Adrenal gland (tissue), 19 donors: ENCODE measurements at places on chromosomes 2 and 18.

- no peak overlapping the region for H3K27ac ChIP-seq
- no peak overlapping the region for H3K4me3 ChIP-seq
- H3K4me1 ChIP-seq = no peaks in the 10 kb centered on the region
- no peaks in the 10 kb centered on the region for H3K27me3 ChIP-seq
- DNase-seq = peak; percentile 41
These were observed 3.1 kb upstream of the SEH1L start for GRCh38 chr18:12944709-12945108.

DNA sequence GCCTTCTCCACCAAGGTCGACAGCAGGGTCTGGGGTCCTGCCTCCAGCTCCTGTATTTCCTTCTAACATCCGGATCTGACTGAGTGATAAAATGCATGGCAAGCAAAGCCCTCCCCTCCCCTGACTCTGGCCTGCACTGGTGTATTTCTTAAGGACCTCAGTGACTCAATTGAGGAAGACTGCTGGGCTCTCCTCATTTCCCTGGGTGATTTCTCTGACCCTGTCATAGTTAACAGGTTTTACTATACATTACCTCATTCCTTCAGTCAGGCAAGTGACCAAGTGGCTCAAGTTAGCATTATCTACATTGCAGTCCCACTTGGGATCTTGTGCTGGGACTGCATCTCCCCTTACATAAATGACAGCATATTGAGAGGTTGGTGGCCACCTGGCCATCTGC is 38.8 kb upstream of the CCBE1 start:
- H3K27me3 ChIP-seq = no peaks in the 10 kb centered on the region
- no peaks in the 10 kb centered on the region for H3K4me1 ChIP-seq
- no peak overlapping the region for H3K4me3 ChIP-seq

- no peak overlapping the region for H3K4me3 ChIP-seq
- H3K36me3 ChIP-seq = no peaks in the 10 kb centered on the region
- peaks cover 15% of the 10 kb centered on the region for H3K4me1 ChIP-seq
- no peak for DNase-seq
These were observed 6.1 kb upstream of the SLC35F5 start for GRCh38 chr2:113762377-113763118.

GRCh38 chr2:207121784-207122183 is 44.0 kb downstream of the KLF7 start:
- DNase-seq = peak; percentile 68
- no peak overlapping the region for H3K4me3 ChIP-seq
- H3K36me3 ChIP-seq = peaks cover 15% of the 10 kb centered on the region
- H3K27ac ChIP-seq = peak overlapping the region; percentile 50

DNA sequence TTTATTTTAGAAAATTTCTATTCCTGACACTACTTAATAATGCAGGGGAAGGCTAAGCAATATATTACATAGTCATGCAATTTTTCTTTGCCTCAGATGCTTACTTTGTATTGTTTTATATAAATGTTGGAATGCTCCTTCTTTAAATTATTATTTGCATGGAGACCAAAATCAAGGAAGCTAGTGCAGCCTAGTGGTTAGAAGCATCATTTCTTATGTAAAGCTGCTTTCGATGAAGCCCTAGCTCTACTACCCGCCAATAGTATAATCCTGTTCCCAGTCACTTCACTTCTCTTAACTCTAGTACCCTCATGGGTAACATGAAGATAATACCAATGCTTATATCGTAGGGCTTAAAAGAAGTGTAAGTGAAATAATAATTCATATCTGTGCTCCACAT is 198.9 kb downstream of the LRATD1 start:
- no peaks in the 10 kb centered on the region for H3K36me3 ChIP-seq
- no peak for DNase-seq
- no peaks in the 10 kb centered on the region for H3K4me1 ChIP-seq
- H3K27ac ChIP-seq = no peak overlapping the region
- H3K4me3 ChIP-seq = no peak overlapping the region

GRCh38 chr2:171178993-171179392 is 18.3 kb upstream of the TLK1 start:
- H3K4me3 ChIP-seq = no peak overlapping the region
- no peak overlapping the region for H3K27ac ChIP-seq
- H3K27me3 ChIP-seq = no peaks in the 10 kb centered on the region

GRCh38 chr2:160427629-160428404 is 65.8 kb downstream of the RBMS1 start:
- H3K27ac ChIP-seq = peak overlapping the region; percentile 71
- H3K4me1 ChIP-seq = no peaks in the 10 kb centered on the region
- H3K36me3 ChIP-seq = no peaks in the 10 kb centered on the region
- peak overlapping the region; percentile 33 for H3K4me3 ChIP-seq

GRCh38 chr2:239380831-239381708 is 19.8 kb downstream of the HDAC4 start:
- DNase-seq = no peak
- H3K27ac ChIP-seq = no peak overlapping the region
- no peaks in the 10 kb centered on the region for H3K36me3 ChIP-seq

GRCh38 chr2:136117391-136117841 is 533 bp downstream of the CXCR4 start:
- H3K4me1 ChIP-seq = peaks cover 10% of the 10 kb centered on the region
- no peaks in the 10 kb centered on the region for H3K27me3 ChIP-seq
- H3K27ac ChIP-seq = peak overlapping the region; percentile 75
- H3K36me3 ChIP-seq = no peaks in the 10 kb centered on the region

GRCh38 chr18:6150430-6150829 is 255.1 kb upstream of the TMEM200C start:
- no peak overlapping the region for H3K4me3 ChIP-seq
- H3K36me3 ChIP-seq = no peaks in the 10 kb centered on the region
- DNase-seq = no peak
- H3K4me1 ChIP-seq = no peaks in the 10 kb centered on the region
- no peak overlapping the region for H3K27ac ChIP-seq

DNA sequence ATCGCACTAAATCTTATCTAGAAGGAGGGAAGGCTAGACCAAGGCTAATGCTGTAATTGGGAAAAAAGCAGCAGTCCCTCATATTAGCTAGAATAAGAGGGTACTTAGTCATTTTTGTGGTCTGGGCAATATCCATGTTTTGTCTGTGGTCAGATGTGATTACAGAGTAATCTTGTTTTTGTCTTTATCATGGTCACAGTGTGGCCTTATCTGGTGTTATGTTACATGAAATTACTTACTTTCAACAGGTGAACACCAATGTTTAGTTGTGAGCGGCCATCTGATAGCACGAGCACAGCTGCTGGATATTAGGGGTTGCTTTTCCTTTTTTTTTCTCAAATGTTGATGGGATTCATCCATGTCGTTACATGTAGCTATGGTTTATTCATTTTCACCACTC is 23.7 kb upstream of the PLEKHM3 start:
- no peak for DNase-seq
- H3K27me3 ChIP-seq = no peaks in the 10 kb centered on the region
- H3K4me1 ChIP-seq = no peaks in the 10 kb centered on the region

GRCh38 chr2:157182204-157182709 is 75.2 kb upstream of the GALNT5 start:
- H3K36me3 ChIP-seq = no peaks in the 10 kb centered on the region
- H3K4me3 ChIP-seq = no peak overlapping the region
- no peak for DNase-seq
- H3K4me1 ChIP-seq = no peaks in the 10 kb centered on the region
- H3K27me3 ChIP-seq = no peaks in the 10 kb centered on the region

GRCh38 chr2:216578325-216578724 is 54.9 kb upstream of the IGFBP2 start:
- H3K4me3 ChIP-seq = no peak overlapping the region
- H3K27ac ChIP-seq = no peak overlapping the region
- no peak for DNase-seq
- H3K36me3 ChIP-seq = no peaks in the 10 kb centered on the region
- no peaks in the 10 kb centered on the region for H3K27me3 ChIP-seq

DNA sequence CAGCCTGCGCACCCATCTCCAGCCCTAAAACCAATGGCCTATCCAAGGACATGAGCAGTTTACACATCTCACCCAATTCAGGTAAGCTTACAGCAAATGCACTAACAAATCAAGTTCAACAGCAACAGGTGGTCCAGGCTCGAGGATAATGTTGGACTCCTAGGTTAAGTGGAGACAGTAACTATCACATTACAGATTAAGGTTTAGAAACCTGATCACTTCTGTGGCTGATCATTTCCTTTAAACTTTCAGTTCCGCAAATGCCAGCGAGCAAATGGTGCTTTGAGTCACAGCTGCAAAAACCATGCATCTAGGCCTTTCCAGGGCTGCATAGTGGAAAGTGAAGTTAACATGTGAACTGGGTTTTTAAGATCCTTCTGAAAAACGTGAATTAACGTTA is 259.4 kb downstream of the GBX2 start:
- H3K27ac ChIP-seq = no peak overlapping the region
- H3K27me3 ChIP-seq = no peaks in the 10 kb centered on the region
- H3K4me3 ChIP-seq = no peak overlapping the region
- H3K4me1 ChIP-seq = no peaks in the 10 kb centered on the region
- DNase-seq = no peak

DNA sequence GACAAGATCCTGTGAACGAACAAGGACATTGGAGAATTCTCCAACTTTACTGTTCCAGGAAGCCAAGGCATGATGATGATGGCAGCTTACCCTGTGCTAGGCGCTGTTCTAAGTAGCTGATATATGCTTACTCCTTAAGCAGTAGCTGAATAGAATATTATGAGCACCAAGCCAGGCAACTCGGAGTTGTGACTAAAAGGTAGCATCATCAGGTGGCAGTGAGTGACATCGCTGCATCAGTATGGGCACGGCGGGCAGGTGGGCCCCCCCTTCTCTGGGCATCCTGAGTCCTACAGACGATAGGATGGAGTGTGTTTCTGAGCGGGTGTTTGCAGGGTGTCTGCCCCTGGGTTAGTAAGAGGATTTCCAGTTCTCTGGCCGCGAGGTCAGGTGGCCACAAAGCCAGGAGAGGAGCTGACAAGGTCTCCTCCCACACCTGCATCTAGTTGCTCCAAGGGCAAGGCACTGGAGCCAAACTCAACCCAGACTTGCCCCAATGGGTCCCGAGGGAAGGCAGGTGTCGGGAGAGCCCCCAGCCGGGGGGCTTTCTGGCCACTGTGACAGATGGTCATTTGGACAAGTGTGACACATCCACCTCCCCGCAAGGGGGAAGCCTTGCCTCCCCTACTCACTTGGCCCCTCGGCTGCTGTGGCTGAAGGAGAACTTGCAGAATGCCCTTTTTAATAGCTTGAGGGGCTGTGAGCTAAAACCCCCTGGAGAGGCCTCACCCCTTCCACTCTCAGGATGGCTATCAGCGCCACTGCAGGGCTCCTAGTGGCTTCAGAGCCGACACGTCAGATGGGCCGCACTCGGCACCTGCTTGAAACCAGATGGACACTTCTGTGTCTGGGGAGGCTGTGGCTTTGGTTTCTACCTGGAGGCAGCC is 55.5 kb downstream of the CRACDL start:
- no peaks in the 10 kb centered on the region for H3K36me3 ChIP-seq
- DNase-seq = no peak
- no peak overlapping the region for H3K4me3 ChIP-seq
- no peaks in the 10 kb centered on the region for H3K4me1 ChIP-seq

GRCh38 chr18:51957001-51957400 is 383.0 kb upstream of the DCC start:
- no peak for DNase-seq
- H3K36me3 ChIP-seq = no peaks in the 10 kb centered on the region
- no peak overlapping the region for H3K27ac ChIP-seq
- H3K4me1 ChIP-seq = no peaks in the 10 kb centered on the region

DNA sequence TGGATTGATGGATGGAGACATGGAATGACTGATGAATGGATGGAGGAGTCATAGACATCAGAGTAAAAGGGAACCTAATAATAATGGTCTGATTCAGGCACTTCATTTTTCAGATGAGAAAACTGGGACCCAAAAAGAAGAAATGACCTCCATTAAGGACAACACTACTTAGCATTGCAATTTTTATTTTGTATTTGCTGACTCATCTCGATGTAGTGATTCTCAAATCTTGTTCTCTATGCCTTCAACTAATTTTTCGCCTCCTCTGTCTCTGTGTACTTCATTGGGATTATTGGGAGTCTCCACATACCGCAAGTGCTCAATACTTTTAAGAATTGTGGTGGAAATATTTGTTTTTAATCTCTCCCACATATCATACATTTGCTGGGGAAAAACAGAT is 446.2 kb upstream of the FSHR start:
- no peaks in the 10 kb centered on the region for H3K4me1 ChIP-seq
- no peak overlapping the region for H3K27ac ChIP-seq
- DNase-seq = no peak
- no peaks in the 10 kb centered on the region for H3K27me3 ChIP-seq
- no peaks in the 10 kb centered on the region for H3K36me3 ChIP-seq

DNA sequence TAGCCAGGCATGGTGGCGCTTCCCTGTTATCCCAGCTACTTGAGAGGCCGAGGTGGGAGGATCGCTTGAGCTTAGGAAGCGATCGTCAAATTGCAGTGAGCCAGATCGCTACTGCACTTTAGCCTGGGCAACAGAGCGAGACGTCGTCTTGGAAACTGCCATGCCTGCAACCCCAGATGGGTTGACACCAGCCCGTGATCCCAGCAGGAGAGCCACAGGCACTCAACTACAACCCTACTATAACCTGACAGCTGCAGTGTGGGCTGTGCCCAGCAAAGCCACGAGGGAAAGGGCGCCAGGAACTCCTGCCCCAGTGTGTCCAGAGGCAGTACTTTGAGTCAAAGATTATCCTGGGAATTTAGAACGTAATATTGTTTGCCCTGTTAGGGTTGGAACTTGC is 85.6 kb downstream of the SS18 start:
- no peaks in the 10 kb centered on the region for H3K27me3 ChIP-seq
- no peak overlapping the region for H3K4me3 ChIP-seq
- no peaks in the 10 kb centered on the region for H3K4me1 ChIP-seq

DNA sequence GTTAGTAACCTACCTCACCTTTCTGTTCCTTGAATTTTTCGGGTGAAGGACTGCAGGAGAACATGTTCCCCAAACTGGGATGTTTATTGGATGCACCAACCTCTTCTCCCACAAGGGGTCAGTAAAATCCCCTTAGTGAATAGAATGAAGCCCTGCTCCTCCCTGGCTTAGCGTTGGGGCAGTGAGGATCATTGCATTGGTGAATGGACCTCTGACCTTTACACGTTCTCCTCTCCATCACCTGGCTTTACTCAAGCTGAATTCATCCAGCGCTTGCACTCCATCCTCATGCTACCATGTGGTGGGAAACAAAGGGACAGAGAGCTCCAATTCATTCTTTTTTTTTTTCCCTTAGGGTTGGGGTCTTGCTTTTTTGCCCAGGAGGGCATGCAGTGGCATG is 157.2 kb downstream of the MIB1 start:
- H3K27me3 ChIP-seq = no peaks in the 10 kb centered on the region
- no peaks in the 10 kb centered on the region for H3K4me1 ChIP-seq
- no peaks in the 10 kb centered on the region for H3K36me3 ChIP-seq
- H3K27ac ChIP-seq = no peak overlapping the region

- H3K4me3 ChIP-seq = no peak overlapping the region
- no peak overlapping the region for H3K27ac ChIP-seq
These were observed 55.2 kb upstream of the PAX3 start for GRCh38 chr2:222353993-222354392.

DNA sequence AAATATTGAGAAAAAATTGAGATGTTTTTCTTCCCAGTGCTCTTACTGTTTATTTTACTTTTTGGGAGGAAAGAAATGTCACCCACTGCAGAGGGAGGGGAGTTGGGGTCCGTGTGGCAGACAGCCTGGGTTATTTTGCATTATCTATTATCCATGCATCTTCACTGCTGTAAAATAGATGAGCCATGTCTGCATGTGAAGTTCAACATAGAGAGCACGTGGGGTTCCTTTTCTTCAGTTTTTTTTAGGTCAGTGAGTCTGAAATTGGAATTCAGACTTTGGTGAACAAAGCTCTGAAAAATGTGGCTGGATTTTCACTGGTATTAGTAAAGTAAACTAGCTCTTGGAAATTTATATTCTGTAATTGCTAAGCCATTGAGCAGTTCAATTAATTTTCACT is 2.4 kb downstream of the DCDC2C start:
- peaks cover 12% of the 10 kb centered on the region for H3K27me3 ChIP-seq
- H3K4me1 ChIP-seq = no peaks in the 10 kb centered on the region
- H3K27ac ChIP-seq = no peak overlapping the region
- DNase-seq = no peak
